ENCODE measurements at places on chromosomes 7 and 10.
A peak's percentile ranks its signal among the peaks of the same experiment; 100 is the strongest.

DNA sequence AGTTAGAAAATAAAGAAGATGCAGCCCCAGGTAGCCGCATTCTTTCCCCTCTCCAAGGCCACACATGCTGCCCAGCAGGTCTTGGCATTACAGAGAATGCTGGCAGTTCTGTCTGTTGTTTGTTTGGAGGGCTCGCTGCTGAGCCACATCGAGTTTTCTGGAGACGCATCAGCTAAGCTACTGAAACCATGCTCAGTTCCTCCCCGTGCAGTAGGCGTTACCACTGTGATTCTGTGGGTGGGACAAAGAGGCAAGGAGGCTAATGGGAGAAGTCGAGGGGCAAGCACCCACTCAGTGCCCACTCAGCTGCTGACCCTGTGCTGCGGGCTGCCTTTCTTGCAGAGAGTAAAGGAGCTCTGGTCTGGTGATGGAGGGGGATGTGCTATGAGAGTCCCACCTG is 15.5 kb upstream of the GTPBP4 start:
- DNase-seq = no peak

- DNase-seq = peak; percentile 60
Observed at GRCh38 chr10:69449841-69450240, 1.4 kb upstream of the TSPAN15 start.

- DNase-seq = no peak
Observed at GRCh38 chr10:59027975-59028655, 148.3 kb upstream of the PHYHIPL start.

DNA sequence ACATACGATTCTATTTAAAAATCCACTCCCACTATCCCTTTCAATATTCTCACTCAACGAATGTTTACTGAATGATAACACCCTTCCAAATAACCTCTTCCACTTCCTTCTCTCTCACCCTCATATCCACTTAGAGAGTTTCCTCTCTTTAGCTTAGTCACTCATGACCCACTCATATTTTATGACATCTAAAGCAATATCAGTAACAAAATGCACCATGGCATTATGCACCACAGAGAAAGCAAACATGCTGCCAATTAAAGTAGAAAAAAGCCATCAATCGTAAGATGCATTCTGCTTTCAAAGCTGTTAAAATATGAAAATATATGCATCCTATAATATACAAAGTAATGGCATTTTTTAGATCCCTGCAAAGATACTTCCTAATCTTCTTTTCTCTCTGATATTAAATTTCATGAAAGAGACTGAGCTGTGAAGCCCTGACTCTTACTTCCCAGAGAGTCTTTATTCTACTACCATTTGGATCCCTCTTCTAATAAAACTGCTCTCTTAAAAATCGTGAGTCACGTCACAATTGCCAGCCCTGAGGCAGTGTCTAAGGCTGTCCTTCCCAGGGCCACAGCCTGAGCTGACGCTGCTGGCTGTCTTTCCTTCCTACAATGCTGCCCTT is 283.0 kb upstream of the KLF6 start:
- DNase-seq = no peak

DNA sequence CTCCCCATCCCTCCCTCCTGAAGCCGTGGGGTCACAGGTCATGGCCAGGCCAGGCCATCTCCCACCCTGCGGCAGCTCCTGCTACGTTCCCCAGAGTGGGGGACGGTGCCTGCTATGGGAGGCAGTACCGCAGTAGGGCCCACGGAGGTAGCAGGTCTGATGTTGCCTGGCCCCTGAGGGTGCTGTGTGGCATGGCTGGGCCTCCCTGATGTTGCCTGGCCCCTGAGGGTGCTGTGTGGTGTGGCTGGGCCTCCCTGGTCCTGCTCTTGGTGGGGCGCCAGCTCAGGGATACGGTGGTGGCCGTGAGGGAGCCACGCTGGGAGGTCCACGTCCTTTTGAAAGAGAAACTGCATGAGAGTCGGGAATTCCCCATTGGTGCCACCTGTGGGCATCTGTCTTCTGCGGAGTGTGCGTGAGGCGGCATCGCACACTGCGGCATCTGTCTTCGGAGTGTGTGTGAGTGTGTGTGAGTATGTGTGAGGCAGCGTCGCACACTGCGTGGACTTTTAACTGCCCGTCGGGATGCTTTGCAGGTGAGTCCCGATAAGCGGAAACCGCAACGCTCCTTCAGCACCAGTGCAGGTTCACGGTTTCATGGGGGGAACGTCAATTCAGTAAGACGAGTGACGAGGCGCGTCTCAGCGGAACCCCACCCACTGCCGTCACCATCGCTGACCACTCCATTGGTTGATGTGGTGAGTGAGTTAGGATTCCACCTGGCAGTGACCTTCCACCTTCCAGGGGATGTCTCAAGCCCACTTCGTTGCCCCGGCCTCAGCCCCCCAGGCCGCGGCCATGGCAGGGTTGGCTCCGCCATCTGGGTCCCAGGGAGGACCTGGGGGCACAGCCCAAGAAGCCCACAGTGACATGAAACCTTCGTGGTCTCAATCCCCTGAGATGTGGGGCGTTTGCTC is 51.2 kb upstream of the CFAP46 start:
- DNase-seq = no peak

DNA sequence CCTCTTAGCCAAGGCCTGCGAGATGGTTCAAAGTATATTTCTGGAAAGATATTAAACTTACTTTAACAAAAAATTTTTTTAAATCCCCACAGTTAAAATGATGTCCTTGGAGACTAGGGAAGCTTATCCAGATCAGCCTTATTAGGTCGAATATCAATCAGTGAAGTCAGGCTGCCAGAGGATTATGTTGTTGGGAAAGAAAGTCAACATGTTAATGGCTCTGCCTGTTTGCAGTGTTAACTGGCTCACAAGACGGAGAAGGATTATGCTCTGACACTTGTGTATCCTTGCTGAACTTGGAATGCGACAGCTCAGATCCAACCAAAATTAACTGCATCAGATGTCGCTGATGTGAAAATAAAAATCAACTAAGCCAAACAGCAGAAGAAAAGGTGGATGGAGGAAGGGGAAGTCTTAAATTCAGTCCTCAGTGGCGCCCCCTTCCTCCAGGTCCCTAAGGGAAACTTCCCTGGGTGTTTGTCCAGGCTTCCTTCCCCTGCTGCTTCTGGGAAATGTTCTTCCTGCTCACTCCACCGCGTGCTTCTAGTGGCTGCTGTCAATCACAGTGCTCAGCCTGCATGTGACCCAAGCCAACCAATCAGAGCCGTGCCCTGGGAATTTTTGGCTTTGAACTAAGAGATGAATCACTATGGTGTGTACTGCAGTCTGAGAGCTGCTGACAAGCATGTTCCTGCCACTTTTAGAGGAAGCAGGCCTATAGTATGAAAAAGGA is 690.4 kb upstream of the NRP1 start:
- DNase-seq = no peak

- no peak for DNase-seq
Observed at GRCh38 chr10:9504227-9504626, 1449.7 kb downstream of the GATA3 start.

DNA sequence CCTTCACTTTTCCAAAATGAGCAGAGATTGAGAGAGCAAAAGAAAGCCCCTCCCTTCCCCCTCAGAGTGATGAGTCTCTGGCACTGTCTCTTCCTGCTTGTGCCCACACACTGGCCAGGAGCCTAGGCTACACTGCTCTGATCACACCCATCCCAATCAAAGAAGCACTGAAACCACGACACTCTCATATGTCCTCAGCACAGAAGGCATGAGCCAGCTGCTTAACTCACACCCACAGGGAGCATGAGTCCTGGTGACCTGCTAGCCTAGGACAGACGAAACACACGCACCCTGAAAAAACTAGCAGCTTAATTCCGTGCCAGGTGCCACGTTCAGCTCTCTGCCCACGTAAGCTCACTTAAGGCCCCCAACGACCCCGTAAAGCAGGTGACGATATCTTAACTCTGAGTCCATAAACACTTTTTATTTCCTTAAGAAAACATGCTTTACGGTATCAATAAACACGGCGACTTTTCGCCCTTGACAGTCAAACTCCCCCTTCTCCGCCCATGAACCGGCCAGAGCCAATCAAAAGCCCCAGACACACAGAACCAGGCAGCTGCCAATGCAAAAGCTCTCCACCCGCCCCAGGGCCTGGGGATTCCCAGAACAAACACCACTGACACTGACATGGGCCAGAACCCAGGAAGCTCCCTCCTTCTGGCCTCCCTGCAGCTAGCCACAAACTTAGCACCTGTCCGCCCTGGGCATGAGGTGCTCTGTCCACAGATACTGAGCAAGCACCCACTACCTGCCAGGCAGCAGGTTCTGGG is 69.0 kb downstream of the TNRC18 start:
- no peak for DNase-seq

DNA sequence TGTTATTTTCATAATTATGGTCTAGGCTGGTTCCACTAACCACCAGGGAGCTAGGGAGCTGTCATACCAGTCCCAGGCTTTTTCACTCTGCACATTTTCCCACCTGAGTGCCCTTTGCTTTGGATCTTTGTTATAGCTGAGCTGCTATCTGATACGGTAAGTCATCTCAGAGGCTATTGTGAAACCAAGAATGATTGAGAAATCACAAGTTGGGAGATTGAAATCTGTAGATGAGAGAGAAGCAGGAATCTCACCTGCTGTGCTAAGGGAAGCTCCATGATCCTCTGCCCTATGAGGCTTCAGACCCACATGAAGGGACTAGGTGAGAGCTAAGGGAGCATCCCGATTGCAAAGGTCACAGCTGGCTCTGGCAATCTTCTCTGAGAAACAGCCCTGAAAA is 307.8 kb downstream of the REEP3 start:
- DNase-seq = no peak

DNA sequence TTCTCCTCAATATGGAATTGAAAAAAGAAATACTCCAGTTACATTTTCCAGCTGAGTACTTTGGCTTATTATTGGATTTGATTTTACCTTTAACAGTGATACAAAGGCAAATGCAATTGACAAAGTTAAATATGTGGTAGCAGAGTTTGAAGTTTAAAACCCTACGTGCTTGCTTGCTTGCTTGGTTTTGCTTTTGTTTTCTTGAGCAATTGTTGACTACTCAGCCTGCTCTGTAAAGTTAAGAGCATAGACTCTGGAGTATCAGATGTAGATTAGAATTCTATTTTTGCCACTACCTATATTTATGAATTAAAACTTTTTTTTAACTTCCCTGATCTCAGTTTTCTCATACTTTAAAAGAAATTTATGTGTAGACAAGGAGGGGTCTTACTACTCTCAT is 51.4 kb downstream of the PCDH15 start:
- no peak for DNase-seq
